ENCODE measurements at places on chromosomes 1 and 21.

GRCh38 chr1:32345289-32345827, 9.3 kb upstream of the MARCKSL1 start:
- DNase-seq: peak; percentile 78

DNA sequence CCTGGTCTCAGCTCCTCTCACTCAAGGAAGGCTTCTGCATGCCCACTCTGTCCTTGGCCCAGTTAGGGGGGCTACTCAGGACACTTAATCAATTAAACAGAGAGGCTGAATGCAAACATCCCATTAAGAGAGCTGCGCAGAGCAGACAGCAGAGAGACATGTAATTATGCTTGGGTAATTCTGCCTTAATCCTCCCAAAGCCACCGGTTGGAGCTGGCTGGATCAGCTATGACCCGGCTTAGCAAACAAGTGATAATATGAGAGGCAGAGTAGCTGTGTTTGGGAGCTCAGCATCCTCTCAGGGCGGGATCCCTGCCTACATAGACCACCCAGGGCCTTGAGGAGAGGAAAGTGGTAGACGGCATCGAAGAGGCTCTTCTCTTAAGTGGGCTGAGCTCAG, 183.2 kb downstream of the GRIK3 start:
- no peak for DNase-seq

GRCh38 chr1:94686882-94687281, 133.3 kb upstream of the SLC44A3 start:
- no peak for DNase-seq

DNA sequence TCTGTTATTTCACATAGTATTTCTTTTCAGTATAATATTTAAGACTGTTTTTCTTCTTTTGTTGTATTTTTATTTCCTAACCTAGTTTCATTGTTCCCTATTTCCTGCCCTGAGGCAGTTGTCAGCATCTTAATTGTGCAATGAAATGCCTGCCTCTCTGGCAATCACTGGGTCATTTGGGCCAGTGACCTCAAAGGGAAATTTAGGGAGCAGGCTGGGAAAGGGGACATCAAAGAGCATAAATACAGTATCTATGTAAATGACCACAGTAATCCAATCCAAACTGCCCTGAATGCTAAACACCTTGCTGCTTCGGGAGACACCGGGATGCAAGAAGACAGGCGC, 147.8 kb downstream of the TLR5 start:
- DNase-seq: peak; percentile 62

DNA sequence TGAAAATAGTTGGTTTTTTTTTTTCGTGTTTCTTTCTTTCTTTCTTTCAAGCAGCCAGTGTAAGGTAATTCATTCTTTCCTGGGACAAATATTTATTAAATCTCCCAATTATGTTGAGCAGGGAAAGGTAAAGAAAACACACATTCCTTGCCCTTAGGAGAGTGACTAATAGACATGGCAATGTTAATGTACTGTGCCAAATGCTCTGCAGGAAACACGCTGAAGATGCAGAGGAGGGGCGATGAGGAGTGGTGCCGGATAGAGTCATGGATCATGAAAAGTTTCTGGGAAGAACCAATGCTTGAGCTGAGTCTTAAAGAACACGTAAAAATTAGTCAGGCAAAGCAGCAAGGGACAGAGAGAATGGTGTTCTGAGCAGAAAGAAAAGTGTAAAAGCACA, 199.2 kb downstream of the DNM3 start:
- DNase-seq: peak; percentile 63

DNA sequence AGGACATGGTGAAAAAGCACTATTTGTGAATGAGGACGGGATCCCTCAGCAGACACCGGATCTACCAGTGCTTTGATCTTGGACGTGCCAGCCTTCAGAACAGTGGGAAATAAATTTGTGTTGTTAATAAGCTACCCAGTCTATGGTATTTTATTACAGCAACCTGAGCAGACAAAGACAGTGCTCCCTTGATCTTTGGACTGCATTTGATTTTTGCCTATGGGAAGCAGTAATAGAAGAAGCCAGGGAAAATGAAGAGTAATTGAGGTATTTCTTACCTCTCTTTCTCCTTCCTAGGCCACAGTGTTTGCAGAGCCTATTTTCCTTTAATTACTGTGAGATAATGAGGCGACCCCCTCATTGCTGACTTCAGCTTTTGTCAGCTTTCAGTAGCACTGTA, 87.9 kb downstream of the PDE4B start:
- no peak for DNase-seq

DNA sequence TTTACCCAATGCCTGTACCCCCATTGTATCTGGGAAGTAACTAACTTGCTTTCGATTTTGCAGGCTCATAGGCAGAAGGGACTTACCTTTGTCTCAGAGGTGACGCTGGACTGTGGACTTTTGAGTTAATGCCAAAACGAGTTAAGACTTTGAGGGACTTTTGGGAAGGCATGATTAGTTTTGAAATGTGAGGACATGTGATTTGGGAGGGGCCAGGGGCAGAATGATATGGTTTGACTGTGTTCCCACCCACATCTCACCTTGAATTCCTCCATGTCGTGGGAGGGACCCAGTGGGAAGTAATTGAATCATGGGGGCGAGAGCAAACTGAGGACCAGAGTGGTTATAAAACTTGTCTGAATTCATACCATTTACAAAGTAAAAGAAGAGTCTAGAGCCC, 77.1 kb upstream of the HOOK1 start:
- no peak for DNase-seq

DNA sequence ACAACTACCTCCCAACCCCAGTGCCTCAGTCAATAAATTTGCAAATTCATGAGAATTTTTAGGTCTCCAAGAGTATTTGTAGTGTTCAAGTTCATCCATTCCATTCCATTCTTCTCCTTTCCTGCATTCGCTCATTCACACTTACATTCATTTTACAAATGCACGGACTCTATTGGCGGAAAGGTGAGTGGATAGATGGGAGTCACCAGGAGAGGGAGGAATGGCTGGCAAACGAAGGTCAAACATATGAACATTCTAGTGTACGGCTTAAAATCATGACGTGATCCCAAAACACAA, 2.5 kb downstream of the LORICRIN start:
- DNase-seq: no peak

DNA sequence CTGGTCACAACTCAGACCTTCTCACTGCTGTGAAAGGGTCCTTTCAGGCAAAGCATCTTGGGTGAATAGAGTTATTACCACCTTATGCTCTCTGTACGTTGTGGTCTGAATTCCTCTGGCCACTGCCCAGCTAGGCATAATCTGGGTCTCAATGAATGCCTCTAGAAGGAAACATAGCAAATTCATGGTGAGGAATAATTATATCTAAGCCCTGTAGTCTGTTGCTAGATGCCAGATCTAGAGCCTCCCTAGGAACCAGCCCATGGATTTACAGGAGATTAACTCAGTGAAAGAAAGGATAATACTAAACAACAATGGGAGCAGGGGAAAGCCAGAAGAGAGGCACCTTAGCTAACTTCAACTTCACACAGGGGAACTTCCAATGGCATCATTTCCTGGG, 2.4 kb upstream of the COL11A1 start:
- no peak for DNase-seq

- DNase-seq: no peak
Measured at GRCh38 chr1:33337441-33337840, 16.5 kb upstream of the A3GALT2 start.

DNA sequence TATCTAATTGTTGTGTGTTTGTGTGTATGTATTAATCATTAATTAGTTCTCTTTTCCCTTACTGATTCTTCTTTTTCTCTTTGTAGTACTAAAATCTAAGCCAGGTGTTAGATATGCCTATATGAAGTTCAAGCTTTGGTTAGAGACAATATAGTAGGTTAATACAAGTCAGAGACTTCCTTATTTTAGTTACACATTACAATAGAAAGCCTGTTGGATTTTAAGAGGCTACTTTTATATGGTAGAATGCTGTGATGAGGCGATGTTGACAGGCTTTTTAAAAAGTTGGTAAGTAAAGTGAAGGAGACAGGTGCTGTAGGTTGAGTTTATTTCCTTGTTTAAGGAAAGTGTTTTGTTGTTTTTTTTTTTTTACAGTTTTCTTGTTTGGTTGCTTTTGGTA, 45.9 kb downstream of the ADGRL2 start:
- no peak for DNase-seq

- DNase-seq: no peak
Measured at GRCh38 chr1:150528196-150528595, 12.6 kb downstream of the FALEC start.

- DNase-seq: no peak
Measured at GRCh38 chr21:36087362-36088138, 17.7 kb downstream of the CBR1 start.

- DNase-seq: peak; percentile 41
Measured at GRCh38 chr1:115331558-115332331, 6.3 kb downstream of the NGF start.

DNA sequence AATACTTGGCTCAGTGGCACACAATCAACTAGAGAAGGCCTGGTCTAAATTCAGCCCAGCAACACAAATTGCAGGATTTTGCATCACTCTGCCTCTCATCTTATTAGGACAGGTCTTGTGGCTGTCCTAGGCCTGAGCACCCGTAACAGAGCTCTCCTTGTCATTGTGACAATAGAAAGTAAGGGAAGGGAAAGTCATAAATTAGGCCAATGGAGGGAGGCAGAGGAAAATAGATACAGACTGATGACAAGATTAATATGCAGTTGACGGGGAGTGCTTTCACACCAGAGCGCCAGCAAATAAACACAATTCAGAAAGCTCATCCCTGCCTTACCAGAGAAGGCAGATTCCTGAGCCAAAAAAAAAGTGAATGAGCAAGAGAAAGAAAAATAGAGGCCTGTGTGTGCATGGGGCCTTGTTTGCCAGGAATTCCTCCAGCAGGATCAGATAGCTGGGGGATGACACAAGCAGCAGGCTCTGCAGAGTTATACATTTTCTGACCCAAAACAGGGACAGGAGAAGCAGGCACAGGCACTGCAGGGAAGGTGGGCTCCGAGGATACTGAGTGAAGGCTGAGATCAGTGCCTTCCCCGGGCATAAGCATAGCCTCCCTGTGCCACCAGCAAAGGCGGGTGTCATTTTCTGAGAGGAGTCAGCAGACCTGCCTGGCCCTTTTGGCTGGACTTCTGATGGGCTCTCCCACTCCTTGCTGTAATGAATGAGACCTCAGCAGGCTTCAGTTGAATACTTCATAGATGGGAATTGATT, 110.0 kb upstream of the SPAG17 start:
- no peak for DNase-seq

- DNase-seq: no peak
Measured at GRCh38 chr1:246513041-246513440, 6.0 kb upstream of the SMYD3 start.

DNA sequence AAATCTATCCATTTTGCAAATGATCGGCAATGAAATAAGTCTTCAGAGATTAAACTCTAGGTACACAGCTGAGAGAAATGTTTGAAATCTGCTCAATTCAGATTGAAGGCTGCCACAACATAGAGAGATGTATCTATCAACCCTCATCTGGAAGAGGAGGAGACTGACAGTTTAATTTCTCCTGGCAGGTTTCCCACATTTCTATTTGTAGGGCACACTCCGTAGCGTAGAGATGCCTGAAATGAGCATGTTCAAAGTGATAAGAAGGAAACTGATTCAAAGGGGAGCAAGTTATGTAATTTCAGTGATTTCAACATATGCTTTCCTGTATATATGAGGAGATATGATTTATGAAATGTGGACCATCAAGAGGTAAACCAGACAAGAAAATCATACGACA, 44.1 kb downstream of the NIBAN1 start:
- DNase-seq: peak; percentile 14
